Right renal cortex interstitium (tissue), 3 donors: ENCODE measurements at places on chromosomes 5 and 9. TPM values are rescaled to one million over a fixed set of nuclear protein-coding genes. Genes with fewer than 3 reads are reported as not detected.

PCDHB10 gene
- polyA plus RNA-seq: 7.9 TPM

MLANA gene
- 0.32 TPM for polyA plus RNA-seq

ARL14EPL gene
- not detected for polyA plus RNA-seq

MAP1B gene
- polyA plus RNA-seq: 13.7 TPM

CD274 gene
- 0.71 TPM for polyA plus RNA-seq

TEX48 gene
- not detected for polyA plus RNA-seq

PDE6A gene
- 0.14 TPM for polyA plus RNA-seq

SOWAHA gene
- 4.2 TPM for polyA plus RNA-seq

GRCh38 chr5:74927336-74927735, 61.1 kb upstream of the FAM169A start:
- no peak for DNase-seq

DNA sequence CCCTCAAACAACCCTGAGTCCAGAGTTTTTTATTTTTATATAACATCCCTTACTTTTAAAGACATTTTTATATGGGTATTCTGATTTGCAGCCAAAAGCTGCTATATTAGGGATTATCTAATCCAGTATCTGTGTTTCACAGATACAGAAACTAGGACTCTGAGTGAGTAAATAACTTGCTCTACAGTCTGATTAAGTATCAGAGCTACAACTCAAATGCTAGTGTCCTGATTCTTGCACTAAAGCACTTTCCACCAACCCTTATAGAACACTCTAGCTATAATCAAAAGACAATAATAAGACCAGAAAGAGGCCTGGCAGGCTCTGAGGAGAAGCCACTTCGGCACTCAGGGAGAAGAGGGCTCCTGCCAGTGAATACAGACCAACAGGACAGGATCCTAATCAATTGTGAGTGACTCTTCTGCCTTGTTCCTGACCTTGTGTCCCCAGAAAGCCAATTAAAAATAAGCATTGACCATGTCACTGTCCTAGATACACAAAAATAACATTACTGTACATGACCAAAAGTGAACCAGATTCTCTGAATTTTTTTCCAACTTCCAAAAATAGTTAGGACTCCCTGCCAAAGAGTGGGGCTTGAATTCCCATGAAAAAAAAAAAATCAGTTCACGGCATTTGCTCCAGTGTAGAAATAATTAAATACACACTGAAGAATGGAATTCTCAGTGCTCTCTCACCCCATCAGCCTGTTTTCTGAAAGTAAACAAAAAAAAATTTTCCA, 63.6 kb upstream of the MAP3K1 start:
- DNase-seq: no peak

DNA sequence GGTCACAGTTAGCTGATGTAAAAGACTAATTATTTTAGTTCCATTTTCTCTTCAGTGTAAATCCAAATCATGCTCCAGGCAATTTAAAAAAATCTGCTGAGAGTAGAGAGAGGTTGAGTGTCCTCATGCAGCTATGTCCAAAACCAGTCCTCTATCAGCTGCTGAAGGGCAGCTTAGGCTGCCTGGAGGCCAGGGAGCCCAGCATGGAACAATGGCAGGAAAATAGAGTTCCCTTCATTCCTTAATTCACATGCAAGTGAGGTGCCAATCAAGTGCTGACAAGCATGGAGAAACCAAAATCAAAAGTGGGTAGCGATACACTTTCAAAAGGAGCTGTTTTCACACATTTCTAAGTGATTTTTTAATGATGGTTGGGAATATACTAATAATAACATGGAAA, 78.3 kb upstream of the POU5F2 start:
- DNase-seq: no peak

DNA sequence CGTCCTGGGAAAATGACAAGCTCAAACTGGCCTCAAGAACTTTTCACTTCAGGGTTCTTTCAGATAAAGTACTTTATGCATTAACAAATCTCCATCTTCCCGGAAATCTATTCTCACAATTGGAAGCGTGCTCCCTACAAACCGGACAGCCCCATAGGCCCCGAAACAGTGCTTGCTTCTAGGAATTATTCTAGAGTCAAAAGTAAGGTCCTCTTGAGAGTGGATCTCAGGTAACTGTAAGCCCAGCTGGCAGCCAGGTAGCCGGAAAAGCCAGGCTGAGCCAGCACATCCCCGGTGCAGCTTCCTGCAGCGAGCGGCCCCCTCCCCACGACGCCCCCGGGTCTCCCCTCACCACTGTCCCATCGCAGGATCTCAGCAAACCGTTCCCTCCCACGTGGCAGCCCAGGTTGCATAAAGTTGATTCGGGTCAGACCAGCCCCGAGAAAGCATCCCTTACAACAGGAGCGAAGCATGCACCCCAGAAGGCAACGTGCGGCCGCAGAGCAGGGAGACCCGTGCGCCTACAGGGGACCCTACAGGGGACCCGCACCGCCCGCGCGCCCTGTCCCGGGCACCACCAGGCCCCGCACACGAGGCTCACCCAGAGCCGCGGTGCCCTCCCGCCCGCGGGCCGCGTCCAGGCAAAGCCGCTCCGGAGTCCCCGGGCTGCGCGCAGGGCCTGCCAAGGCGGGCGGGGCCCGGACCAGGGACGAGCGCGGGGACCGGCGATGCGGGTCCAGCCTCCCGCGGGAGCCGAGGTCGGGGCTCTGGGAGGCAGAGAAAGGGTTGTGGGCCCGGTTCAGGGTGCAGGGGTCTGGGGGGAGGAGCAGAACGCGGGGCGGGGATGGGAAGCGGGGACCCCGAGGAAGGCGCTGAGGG, 920 bp downstream of the LPCAT1 start:
- no peak for DNase-seq

DNA sequence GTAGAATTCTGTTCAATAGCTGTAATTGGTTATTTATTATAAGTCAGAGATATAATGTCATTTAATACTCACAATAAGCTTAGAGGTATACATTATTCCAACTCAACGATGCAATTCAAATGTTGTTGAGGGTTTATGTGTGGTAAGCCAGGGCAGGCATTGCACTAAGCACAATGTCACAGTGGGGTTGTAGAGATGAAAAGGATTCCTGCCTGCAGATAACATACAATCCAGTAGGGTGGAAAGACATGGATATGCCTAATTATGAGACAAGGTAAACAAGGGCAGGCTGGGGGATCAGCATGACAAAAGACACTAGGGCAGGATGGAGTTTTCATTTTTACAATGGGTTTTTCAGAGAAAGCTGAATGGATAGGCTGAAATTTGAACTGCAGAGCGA, 98.7 kb upstream of the PALM2AKAP2 start:
- DNase-seq: no peak

GRCh38 chr9:134371731-134372130, 45.5 kb downstream of the RXRA start:
- DNase-seq: no peak

GRCh38 chr9:110691002-110691549, 22.5 kb downstream of the MUSK start:
- DNase-seq: no peak

DNA sequence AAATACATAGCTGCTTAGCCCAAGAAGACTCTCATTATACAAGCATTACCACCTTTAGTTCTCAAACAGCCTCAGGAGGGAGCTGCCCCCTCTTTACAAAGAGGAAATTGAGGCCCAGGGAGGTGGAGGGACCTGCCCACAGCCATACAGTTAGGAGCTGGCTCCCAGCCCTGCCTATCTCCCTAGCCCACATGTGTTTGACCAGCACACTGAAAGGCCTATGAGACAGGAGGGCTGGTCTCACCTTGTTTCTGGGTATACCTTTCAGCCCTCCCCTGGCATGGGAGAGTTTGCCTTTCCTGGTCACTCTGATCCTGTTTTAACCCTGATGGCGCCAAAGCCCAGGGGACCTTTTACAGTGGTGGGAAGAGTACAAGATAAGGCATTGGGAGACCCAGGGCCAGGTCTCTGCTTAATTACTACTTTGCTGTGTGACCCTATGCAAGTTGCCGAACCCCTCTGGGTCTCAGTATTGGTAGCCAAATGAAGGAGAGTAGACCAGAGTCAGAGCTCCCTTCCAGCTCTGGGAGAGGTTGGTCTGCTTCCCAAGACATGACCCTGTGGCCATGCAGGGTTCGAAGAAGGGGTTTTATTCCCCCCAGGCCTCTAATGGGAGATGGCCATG, 60.9 kb upstream of the RPL26L1 start:
- no peak for DNase-seq

GRCh38 chr5:159262472-159262858, 625 bp upstream of the UBLCP1 start:
- DNase-seq: no peak

GRCh38 chr9:20138116-20138515, 349.3 kb upstream of the SLC24A2 start:
- DNase-seq: no peak

DNA sequence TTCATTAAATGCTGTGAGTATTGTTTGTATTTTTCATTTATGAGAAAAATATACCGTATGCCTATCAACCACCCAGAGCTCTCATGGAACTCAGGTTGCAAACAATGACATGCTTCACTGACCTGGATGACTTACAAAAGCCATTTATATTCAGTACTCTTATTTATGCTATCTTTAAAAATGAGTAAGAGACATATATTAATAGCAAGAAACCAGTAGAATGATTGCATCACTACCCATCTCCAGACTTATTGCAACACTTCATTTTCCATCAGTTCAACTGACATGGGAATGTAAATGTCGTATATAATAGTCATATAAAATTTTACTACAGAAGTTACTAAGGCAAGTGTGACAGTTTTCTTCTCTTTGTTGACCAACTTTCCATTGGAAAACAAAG, 69.1 kb downstream of the OTP start:
- DNase-seq: no peak

GRCh38 chr5:132342291-132343180, 27.0 kb upstream of the SLC22A5 start:
- DNase-seq: no peak

DNA sequence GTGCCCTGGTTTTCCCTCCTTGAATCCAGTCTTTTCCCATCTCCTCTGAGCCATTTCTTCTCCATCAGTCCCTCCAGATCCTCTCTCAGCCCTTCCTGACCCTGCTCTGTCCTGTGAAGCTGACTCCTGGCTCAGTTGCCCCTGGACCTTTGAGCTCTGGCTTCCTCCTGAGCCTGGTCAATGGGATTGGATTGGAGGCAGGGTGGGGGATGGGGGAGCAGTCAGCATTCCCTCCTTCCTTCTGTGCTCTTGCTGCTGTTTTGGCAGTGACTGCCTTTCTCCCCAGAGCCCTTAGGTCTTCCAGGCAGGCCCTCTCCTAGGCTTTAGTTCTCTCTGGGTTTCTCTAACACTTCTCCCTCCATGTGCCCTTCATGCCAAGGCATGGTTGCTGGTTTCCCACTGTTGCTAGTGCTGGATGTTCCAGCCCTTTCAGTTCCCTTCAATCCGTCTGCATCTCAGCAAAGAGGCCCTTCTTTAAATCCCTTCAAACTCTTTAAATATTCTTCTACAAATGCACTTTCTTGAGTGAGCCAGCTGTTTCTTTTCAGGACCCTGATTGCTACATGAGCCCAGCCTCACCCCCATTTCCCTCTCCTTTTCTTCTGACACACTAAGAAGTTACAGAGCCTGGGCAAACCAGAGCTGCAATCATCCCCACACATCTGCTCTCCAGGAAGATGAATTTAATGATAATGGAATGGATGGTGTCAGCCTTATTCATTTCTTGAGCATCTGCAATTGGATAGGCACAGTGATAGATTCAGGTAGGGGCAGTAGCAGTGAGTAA, 2.2 kb downstream of the TNFSF15 start:
- DNase-seq: no peak

GRCh38 chr9:2021731-2022130, 6.6 kb downstream of the SMARCA2 start:
- DNase-seq: no peak

DNA sequence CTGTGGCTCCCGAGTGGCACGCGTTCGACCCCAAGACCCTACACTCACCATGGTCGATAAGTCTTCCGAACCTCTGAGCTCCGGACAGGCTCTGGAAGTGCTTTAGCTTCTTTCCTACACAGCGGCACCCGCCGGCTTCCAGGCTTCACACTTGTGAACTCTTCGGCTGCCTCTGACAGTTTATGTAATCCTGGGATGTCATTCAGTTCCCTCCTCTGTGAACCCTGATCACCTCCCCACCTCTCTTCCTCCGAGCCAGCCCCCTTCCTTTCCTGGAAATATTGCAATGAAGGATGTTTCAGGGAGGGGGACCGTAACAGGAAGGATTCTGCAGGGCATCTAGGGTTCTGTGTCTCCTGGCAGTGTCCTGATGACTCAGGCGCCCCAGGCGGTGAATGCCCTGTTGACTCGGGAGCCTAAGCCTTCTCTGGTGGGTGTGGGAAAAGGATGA, at the start of gene CD14:
CD14 (minus strand) TSS at position 155 of the 451 bp plus-strand sequence; CDS start at position 51, 104 bp downstream.
- DNase-seq: no peak

DNA sequence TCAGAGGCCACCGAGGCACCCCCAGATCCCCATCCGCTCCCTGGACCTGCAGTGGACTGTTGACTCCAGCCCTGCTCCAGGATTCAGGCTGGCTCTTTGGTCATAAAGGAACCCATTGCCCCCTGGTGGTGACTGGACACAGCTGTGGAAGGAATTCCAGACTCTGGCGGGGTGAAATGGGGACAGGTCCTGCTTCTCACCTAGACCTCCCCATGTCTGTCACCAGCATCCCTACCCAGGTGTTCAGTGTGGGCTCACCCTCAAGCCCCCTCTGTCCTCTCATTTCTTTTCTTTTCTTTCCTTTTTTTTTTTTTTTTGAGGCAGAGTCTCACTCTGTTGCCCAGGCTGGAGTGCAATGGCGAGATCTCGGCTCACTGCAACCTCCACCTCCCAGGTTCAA, 25.5 kb upstream of the STXBP1 start:
- no peak for DNase-seq

DNA sequence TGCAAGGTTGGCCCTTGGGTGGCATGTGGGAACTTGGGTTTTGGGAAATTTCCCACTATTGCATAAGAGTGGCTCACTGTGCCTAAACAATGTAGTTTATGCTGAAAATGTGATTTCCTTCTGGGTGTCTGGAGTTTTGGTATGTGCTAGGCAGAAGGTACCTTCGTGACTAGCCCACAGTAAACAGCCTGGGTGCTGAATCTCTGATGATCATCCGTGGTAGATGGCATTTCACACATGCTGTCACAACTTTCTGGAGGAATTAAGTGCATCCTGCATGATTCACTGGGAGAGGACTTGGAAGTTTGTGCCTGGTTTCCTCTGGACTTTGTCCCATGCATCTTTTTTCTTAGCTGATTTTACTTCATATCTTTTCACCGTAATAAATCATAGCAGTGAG, 64.5 kb downstream of the LNPEP start:
- DNase-seq: no peak

GRCh38 chr5:160333721-160334120, 21.4 kb upstream of the CCNJL start:
- DNase-seq: no peak

DNA sequence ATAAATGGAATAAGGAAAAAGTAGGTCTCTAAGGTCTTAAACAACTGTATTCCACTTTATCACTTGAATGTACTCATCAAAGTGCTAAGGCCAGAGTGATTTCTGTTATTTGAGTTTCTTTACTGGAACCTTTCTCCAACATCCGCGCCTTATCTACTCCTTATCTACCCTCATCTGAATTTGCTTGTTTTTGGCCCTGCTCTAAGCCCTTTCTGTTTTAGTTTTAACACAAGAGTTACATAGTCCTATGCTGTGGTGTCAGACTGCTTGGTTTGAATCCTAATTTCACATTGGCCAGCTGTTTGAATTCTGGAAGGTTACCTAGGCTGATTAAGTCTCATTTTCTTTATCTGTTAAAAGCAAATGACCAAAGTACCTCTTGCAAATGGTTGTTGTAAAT, 128.3 kb downstream of the PCSK5 start:
- DNase-seq: no peak

- DNase-seq: no peak
Measured at GRCh38 chr5:159096924-159097783, 2.6 kb downstream of the EBF1 start.
